ENCODE measurements at places on chromosomes 1 and 21.

DNA sequence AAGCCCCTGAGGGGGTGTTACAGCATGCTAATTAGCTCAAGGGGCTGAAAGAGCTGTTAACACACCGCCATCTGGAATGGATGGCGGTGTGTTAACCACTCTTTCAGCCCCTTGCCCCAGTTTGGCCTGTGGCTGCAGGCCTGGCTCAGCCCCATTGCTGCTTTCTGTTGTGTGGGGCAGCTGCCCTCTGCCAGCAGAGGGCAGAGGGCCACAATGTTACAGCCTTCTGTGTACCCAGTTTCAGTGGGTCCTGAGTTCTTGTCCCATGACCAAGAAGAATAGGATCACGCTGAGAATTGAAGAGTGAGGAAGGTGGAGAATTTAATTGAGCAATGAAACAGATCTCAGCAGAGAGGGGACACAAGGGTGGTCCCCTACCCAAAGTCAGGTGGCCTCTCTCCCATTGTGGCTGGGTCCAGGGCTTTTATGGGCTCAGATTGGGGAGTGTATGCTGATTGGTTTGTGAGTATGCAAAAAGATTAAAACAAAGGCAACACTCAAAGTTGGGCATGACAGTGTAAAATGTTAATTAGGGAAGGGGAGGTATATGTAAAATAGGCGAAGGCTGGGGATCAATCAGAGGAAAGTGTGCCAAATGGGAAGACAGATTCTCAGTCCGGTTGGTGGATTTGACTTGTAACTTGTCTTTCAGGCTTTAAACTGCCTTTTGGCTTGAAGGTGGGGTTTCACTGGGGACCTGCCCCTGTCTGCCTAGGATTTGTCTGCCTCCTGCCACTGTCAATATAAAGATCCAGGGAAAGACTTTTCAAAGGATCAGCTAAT is 142.2 kb downstream of the RABGAP1L start:
- no peak for DNase-seq

DNA sequence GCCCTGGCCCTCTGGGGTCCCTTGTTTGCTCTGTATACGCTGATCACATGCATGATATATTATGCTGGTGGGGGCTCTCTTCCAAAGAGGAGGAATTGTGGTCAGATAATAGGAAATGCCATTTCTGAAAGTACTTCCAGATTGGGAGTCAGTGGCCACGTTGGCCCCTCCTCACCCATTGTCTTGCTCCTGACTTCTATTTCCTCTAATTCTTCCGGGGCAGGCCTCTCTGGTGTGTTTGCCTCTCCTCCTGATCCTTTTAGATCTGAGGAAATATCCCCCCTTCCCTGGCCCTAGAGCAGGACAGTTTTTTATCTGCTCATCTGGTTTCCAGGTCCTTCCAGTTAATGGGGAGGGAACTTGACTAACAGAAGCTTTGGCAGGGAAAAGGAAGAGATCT is 2.9 kb downstream of the VANGL2 start:
- no peak for DNase-seq

GRCh38 chr1:150799089-150799488 is 9.0 kb downstream of the CTSK start:
- no peak for DNase-seq

DNA sequence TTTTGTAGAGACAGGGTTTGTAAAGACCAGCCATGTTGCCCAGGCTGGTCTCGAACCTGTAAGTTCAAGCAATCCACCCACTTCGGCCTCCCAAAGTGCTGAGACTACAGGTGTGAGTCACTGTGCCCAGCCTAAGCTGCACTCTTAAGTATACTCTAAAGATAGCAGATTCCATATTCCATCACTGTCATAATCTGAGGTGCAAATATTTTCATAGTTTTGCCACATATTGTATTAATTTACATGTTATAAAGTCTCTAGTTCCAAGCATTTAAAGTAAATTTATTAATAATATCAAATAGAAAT is 121.3 kb downstream of the HFM1 start:
- no peak for DNase-seq

- no peak for DNase-seq
Measured at GRCh38 chr1:21671915-21672314, 2.8 kb upstream of the RAP1GAP start.

DNA sequence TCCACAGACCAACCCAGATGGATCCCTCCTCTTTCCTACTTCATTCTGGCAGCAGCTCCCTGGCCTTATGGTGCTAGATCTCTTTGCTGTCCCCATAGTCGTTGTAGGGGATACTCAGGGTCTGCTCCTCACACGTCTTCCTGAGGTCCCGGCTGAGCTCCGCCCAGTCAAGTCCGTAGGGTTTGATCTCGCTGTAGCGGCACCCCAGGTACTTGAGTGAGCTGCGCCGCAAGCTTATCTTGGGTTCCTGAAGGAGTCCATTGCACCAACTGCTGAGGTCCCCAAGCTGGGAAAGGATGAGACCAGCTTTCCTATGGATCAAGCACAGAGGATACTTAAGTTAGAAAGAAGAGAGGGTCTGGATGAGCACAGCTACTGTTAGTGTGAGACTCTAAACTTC is 300.3 kb downstream of the ASTN1 start:
- DNase-seq = no peak

- no peak for DNase-seq
Measured at GRCh38 chr21:43624339-43624738, 34.9 kb downstream of the HSF2BP start.

GRCh38 chr1:50368179-50369007 is 54.9 kb downstream of the DMRTA2 start:
- DNase-seq = no peak

- DNase-seq = no peak
Measured at GRCh38 chr1:110749960-110750359, 75.2 kb upstream of the KCNA3 start.

DNA sequence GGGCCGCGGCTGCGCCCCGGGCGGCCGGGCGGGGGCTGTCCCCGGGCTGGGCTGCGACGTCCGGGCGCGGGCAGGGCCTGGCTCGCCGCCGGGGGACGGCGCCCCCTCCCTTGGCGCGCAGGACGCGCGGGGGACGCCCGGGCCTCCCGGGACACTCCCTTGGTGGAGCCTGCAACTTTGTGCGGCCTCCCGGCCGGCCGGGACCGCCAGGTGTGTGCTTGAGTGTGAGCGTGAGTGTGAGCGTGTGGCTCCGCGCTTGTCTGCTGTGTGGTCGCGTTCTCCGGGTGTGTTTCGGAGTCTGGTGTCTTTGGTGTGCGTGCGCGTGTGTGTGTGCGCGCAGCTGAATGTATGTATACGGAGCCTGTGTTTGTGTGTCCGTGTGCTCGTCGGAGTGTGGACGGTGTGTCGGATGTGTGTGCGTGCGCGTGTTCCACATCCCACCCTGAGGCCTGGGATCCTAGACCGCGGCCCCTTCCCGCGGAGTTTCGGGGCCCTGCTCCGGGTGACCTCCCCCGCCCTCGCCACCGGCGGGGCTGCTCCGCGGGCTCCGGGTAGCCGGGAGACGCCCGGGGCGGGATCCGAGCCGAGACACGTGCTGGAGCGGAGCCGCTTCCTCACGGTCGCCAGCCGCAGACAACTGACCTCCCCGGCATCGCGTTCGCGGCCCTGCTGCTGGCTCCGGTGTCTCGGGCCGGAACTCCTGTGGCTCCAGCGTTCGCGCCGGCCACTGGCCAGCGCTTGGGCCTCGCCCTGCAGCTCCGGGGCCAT is 1.7 kb downstream of the PTPRU start:
- DNase-seq = no peak

Data from GM04504 (cell line).